HFFc6 (cell line): ENCODE measurements at places on chromosomes 2 and 18. TPM values are rescaled to one million over a fixed set of nuclear protein-coding genes. Genes with fewer than 3 reads are reported as not detected.
A peak's percentile ranks its signal among the peaks of the same experiment; 100 is the strongest.

Gene LONRF2
- not detected in 3 replicates for total RNA-seq

Gene C2orf78
- total RNA-seq = not detected in 3 replicates

Gene ZNF892
- total RNA-seq = 0.66 and 0.83 TPM in 2 replicates

Gene C2orf80
- total RNA-seq = not detected in 3 replicates

Gene TLX2
- 0.17 to 0.58 TPM (median 0.21 TPM) in 3 replicates for total RNA-seq

Gene ASB18
- total RNA-seq = not detected in 3 replicates

Gene SAG
- total RNA-seq = not detected in 3 replicates

DNA sequence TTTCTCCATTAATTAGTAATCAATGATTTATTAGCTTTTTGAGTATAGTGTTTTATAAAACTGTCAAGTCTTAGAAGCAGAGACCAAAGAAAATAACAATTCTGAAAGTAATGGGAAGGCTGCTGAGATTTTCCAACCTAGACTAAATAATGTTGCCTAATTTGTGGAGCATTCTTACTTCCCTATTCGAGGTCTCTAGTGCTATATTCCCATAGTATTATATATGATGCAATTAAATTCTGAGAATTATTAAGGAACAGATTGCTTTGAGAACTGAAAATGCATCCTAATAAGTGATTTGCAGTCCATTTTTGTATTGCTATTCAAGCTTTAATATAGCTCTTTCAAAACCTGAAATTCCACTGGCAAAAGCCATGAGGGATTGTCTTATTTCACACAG lies 27.7 kb upstream of the DOCK10 start:
- no peak for DNase-seq

GRCh38 chr2:191957996-191958860 lies 111.3 kb upstream of the CAVIN2 start:
- DNase-seq = no peak

- DNase-seq = peak; percentile 50
Observed at GRCh38 chr2:238141541-238142318, 3.3 kb downstream of the KLHL30 start.

- DNase-seq = no peak
Observed at GRCh38 chr2:112454586-112454985, 21.1 kb upstream of the RGPD8 start.

- DNase-seq = no peak
Observed at GRCh38 chr2:72131371-72131891, 16.2 kb downstream of the CYP26B1 start.

DNA sequence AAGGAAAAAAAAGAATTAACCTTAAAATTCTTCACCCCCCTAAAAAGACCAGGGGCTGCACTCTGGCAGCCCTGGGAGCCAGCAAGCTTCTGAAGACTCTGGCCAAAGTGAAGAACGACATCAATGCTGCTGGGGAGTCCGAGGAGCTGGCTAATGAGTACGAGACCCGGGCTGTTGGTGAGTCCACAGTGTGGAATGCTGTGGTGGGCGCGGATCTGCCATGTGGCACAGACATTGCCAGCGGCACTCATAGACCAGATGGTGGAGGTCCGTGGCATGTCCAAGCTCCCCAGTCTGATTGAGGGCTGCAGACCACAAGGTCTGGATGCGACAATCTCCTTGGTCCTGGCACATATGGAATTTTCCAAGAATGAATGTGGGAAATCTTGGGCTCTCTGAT lies 47.4 kb downstream of the TRPM8 start:
- no peak for DNase-seq

- no peak for DNase-seq
Observed at GRCh38 chr18:58315041-58315440, 271.0 kb downstream of the NEDD4L start.

DNA sequence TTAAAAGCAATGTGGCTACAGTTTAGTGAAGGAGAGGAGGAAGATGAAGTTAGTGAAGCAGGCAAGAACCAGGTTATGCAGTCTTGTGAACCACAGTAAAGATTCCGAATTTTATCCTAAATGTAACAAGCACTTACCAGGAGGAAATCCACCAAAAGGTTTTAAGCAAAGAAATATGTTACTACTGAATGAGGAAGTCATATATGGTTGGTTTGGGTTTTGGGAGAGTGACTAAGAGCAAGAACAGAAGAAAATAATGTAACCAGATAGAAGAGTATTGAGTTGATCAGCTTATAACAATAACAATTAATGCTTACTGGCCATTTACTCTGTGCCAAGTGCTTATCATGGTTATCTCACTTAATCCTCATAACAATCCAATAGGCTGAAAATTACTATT lies 1.9 kb downstream of the USP37 start:
- DNase-seq = no peak

DNA sequence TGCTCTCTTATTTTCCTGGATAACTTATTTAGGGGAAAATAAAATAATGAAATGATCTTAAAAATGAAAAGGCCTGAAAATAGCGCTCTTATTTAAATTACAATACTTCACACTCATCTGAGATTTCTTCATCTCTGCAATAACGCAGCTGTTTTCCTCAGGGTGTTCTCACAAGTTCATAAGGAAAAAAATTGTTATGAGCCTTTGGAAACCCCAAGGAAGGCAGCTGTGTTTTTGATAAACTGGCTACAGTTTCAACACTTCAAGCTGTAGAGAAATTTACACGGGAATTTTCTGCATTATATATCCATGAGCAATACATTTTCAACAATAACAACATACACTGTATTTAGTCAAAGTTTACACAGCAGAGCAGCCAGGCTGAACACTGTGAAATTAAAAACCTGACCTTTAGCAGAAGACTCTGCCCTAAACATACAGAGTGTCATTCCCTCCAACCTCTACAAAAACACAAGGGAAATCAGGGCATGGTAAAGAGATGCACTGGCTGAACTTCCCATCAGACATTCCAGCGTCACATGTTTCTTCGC lies 959.6 kb downstream of the SLC4A3 start:
- no peak for DNase-seq

- no peak for DNase-seq
Observed at GRCh38 chr18:12803069-12803936, 80.7 kb downstream of the PTPN2 start.

DNA sequence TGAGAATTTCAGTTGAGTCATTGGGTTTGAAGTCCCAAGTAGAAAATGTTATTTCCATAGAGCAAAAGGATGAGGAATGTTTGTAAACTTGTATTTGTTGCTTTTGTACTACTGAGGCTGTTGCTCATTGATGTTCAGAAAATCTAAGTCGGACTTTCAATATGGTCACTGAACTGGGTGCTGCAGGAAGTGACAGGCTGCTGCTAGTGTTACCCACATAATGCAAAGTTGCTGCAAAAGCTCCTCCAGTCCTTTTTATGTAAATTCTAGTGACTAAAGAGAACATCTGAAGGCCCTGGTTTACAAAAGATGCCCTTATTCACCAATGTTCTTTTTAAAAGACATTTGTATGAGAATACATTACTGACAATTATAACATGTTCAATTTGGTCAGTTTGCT lies 131.1 kb upstream of the FAM98A start:
- DNase-seq = no peak

GRCh38 chr2:12964904-12965539 lies 248.3 kb downstream of the TRIB2 start:
- DNase-seq = no peak

DNA sequence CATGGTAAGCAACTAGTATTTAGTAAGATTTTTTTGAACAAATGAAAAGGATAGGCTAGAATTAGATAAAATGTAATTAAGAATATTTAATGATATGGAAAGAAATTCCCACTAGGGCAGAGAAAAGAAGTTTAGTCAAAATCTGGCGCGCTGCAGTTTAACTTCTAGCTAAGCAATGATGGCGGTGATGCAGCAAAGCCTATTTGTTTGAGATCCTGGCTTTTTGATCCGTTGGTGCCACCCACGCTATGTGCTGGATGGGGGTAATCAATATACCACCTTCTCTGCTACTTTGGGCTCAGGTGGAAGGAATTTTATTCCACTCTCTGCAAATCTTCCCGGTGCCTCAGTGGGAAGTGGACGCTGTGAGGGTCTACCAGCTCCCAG lies 421 bp upstream of the FAM171B start:
- no peak for DNase-seq

GRCh38 chr2:237165405-237166276 lies 80.0 kb downstream of the COPS8 start:
- DNase-seq = peak; percentile 40

- DNase-seq = no peak
Observed at GRCh38 chr2:232860593-232861241, 9.3 kb upstream of the SNORC start.

GRCh38 chr2:203802342-203803052 lies 65.1 kb upstream of the CTLA4 start:
- DNase-seq = peak; percentile 76

- DNase-seq = no peak
Observed at GRCh38 chr2:71330155-71330554, 1.4 kb upstream of the ZNF638 start.

DNA sequence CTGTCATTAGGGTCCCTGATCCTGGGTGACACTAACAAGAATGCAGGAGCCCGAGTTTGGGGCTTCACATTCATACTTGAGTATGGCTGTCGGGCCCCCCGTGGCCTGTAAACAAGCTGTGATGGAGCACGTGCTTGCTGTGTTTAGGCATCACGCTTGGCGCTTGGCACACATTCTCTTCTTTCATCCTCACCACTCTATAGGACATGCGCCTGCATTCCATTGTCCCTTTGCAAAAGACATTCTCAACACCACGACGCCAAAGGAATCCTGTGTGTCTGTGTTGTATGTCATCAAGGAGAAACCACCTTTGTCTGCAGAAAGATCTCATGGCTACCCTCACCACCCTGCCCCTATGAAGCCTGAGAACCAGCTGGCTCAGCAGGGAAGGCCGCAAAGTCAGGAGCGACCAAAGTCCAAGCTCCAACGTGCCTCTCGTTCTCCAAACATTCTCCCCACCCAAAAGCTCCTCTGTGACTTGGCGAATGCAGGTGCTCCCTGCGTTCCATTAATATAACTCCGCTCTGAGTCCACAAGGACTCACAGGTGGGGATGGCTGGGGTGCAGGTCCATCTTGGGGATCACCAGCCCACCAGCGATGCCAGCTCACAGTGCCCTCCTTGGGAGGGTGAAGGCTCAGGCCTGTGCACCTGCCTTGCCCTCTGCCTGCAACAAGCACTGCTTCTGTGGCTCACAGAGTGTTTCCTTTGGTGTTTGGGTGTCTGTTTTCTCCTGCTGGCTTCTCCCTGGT lies 6.2 kb upstream of the PER2 start:
- DNase-seq = no peak

DNA sequence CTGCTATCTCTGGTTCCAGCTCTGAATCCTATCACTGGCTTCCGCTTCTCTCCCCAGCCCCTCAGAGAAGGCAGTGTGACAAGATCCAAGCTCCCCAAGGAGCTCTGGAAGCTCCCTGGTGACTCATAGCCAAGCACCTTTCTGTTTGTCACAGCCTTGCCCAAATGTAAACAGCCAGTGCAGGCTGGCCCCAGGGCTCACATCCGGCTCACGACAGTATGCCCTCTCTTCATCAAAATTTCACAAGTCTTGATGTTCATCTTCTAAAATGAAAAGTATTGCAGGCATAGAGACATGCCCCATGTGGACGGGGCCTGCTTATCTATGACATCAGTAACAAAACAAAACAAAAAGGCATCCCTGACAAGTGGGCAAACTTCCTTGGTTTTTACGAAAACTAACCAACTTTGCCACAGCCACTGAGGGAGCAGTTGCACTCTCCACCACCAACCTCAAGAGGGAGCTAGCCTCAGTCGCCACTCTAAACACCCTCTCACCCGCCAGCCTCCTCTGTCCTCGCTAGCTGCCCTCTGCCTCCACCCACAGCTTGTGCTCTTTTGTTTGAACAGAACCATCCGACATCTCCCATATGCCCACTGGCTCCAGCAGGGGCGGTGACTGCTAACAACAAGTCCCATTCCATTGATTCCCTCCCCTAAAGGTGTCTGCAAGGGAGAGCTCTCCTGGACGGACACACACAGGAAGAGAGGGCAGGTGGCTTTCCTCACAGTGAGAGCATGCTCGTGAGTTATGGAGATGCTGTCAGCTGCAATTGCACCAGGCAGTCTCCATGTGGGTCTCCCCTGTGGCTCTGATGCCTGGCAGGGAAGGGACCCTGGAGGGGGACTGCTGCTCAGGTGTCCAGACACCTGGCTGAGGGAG lies 71.0 kb upstream of the DAPL1 start:
- DNase-seq = no peak

- no peak for DNase-seq
Observed at GRCh38 chr2:127421871-127422558, 3.8 kb downstream of the PROC start.

DNA sequence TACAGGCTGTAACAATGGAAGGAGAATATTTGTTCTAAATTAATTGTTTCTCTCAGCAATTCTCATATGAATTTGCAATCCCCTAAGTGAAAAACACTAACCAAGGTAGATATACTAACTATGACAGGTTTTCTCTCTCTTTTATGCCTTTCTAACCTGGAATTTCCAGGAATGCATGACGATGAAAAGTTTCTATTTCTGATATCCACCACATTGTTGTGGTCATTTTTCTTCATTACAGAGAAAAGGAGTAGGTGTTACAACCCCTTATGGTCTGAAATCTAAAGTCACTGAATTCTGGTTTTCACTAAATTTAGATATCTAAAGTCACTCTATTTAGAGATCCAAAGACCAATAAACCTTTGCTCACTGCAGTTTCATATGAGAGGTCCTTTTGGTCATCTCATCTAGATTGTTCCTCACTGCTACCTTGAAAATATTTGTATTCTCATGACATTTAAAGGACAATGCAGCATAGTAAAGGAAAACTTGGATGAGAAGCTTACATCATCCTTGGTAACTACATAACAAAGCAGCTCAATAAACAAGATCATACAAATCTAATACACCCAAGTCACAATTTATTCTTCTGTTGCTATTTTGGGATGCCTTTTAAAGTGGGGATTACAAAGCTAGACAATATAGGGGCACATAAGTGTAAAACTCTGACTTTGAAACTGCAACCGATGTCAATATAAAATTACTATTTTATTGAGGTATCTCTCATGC lies 85.8 kb downstream of the TCF4 start:
- DNase-seq = no peak

DNA sequence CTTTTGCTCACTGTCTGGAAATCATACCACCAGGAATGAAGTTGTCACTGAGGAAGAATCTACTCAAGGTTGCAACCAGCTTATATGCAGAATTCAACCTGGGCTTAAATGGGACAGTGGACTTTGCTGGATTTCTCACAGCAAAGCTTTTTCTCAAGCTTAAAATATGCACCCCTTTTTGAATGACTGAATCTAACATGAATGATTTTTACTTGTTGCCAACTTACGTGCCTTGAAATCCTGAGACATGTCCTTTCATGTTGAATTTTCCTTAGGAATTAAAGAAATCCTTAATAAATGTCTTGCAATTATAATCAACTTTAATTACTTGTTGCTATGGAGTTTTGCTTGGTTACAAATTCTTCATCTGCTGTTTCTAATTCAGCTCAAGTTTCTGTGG lies 57.4 kb downstream of the SPP2 start:
- no peak for DNase-seq

GRCh38 chr18:46627136-46627535 lies 29.9 kb downstream of the LOXHD1 start:
- no peak for DNase-seq

- no peak for DNase-seq
Observed at GRCh38 chr2:227179988-227180685, 15.7 kb downstream of the COL4A3 start.

GRCh38 chr2:234388591-234388990 lies 108.3 kb downstream of the ARL4C start:
- no peak for DNase-seq
